ENCODE measurements at places on chromosomes 7 and 10. TPM values are rescaled to one million over a fixed set of nuclear protein-coding genes. Genes with fewer than 3 reads are reported as not detected.

- no peak for DNase-seq
Observed at GRCh38 chr10:34437906-34438305, 377.2 kb downstream of the PARD3 start.

Gene ANKRD61
- total RNA-seq = not detected

DNA sequence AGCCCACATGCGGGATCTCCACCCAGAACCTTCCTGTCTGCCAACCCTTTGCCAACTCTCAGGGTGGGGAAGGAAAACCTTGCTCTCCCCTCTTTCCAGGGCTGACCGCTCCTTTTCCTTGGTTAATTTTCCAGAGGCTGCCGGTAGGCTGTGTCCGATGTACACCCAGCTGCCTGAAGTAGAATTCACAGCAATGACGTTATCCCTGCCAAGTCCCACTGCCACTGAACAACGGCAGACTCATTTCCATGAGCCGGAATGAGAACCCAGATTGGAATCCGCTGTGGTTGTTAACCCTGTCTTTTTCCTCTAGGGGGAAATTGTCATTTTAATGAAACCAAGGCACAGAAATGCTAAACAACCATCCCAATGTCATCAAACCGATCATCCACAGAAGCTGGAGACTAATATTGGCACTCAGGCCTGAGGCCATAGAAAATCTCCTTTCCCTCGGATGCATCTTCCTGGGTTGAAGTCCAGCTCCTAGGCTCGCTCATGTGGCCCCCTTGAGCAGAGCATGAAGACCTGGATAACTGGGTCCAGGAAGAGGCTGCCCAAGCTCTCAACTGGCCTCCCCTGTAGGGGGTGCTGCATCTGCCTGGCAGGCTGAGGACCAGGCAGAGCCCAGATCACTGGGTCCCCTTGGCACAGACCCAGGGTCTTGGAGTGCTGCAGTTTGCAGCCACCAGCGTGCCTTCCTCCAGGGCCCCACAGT is 30.4 kb downstream of the KLRG2 start:
- DNase-seq = no peak

DNA sequence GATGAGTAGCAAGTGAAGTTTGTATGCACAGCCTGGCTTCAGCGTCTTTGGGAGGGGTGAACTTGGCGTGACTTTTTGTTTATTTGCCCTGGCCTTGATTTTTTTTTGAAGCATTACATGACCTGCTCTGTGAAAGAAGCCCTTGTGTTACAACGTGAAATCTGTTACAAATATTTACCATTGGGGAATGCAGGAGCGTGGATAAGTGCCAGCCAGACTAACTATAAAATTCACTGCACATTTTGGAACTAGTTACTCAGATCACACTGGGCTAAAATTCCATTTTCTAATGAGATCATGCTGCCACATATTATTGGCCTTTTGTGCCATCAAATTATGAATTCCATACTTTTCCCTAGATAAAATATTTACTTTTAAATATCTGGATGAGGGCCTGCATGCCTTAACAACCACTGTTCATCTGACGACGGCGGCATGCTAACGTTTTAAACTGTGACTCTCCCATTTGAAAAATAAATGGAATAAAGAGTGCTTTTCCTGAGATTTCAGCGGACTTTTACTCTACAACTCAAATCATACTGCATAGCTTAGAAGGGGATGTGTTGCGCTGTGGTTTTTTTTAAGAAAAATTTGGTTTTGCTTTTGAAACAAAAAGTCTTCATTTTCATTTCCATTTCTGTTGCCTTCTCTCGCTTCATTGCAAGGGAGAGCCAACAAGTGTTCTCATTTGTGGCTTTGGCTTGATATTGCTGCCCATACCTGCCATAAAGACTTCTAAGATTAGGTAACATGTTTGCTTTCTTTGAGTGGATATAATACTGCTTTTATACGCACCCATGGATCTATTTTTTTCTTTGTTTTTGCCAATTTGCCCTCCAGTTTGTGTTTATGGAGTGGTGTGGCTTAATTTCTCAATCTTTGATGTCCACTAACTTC is 352.2 kb downstream of the TFEC start:
- no peak for DNase-seq

GRCh38 chr7:31098642-31099360 is 46.7 kb downstream of the ADCYAP1R1 start:
- DNase-seq = no peak

Gene MAGI2
- 10.6 TPM for total RNA-seq

Gene NPFFR1
- 0.03 TPM for total RNA-seq

Gene OGDHL
- total RNA-seq = 5.3 TPM

GRCh38 chr7:131529617-131530016 is 26.8 kb downstream of the PODXL start:
- no peak for DNase-seq

DNA sequence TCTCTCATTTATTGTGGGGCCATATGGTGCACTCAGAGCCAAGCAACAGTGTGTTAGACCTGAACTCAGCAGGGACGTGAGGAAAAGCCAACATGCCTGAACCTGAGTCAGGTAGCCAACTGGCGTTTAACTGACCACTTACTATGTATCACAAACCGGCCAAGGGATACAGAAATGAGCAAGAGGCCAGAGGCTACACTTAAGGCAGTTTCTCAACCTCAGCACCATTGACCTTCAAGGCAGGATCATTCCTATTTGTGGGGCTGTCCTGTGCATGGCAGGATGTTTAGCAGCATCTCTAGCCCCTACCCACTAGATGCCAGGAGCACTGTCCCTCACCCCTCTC is 103.5 kb upstream of the NANOS1 start:
- DNase-seq = no peak

DNA sequence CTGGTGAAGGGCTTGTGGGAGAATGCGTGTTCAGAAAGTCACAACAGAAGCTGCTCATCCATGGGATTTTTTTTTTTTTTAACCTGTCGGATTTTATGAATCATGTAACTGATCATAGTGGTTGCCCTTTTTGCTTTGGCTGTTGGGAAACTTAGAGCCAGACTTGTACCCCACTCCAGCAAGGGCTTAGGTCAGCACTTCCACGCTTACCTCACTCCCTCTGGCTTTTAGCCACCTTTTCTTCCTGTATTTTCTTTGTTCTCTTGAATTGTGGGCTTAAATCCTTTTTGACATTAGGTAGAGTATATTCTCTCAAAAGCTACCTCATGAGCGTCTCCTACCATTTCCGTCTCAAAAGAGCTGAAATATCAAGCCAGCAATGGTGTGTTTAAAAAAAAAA is 113.6 kb upstream of the BTBD16 start:
- no peak for DNase-seq

- DNase-seq = no peak
Observed at GRCh38 chr10:55320187-55320700, 519.2 kb upstream of the PCDH15 start.

Gene IGFBP3
- 67.4 TPM for total RNA-seq

GRCh38 chr10:50927522-50928189 is 42.2 kb upstream of the A1CF start:
- no peak for DNase-seq

GRCh38 chr7:45391618-45392451 is 182.3 kb upstream of the ADCY1 start:
- DNase-seq = no peak

DNA sequence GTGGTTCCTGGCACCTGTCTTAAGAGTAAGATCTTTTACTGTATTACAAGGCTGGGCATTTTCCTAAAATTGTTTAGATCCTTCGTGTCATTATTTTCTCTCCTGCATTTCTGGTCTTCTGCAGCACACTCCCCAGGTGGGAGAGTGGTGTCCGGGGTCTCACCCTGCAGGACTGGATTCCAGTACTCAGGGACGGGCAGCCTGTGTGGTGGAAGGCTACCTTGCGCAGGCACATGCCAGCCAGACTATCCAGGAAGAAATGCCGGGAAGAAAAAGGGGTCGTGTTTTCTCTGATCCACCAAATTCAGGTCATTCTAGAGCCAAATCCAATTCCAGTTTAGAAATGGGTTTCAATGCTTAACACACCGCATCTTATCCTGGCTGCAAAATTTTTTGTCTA is 27.7 kb downstream of the CNPY1 start:
- no peak for DNase-seq

DNA sequence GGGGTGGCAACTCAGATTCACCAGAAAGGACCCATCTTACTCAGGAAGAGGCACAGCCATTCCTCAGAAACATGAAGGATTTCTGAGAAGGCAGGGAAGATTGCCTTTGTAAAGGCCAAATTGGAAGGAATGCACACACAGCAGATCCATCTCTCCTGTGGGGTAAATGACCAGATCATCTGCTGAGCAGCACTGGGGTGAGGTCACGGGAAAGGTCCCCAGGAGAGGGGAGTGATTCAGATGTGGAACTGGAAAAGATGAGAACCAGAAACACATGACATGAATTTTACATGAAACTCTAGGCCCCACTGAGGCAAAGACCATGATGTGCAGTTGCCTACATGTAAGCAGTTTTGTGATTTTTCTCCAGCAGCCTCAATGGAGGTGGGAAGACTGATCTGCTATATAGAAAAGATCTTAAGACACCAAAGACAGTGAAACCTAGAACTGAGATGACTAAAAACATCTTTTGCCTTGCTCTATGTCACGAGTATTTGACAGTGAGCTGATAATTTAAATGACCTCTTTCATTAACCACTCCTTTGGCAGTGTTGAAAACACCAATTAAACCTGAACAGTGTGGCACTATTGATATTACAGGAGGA is 91.6 kb downstream of the AMPH start:
- DNase-seq = no peak

DNA sequence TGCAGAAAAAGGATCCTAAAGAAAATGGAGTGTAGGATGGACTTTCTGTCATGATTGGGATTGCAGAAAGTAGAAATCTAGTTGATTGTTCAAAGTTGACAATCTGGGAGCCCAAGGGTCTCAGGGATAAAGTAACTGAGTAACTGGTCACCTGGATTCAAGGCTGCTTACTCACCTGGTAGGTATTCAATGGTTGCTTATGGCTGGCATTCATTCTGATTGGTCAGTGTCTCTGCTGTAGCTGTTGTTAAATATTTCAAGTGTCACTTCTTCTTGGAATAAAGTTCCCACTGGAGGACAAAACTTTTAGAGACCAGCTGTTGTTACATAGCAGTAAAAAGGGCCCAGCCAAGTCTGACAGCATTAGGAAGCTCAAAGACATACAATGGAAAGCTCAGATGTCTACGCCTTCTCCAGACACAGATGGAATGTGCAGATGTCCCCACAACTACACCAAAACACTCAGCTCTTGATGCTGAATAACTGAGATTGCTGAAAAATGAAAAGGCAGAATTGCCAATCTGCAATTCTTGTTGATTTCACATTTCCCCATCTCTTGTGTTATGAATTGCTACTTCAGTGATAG is 106.9 kb downstream of the ZNF467 start:
- no peak for DNase-seq

Gene CPVL
- 22.6 TPM for total RNA-seq

DNA sequence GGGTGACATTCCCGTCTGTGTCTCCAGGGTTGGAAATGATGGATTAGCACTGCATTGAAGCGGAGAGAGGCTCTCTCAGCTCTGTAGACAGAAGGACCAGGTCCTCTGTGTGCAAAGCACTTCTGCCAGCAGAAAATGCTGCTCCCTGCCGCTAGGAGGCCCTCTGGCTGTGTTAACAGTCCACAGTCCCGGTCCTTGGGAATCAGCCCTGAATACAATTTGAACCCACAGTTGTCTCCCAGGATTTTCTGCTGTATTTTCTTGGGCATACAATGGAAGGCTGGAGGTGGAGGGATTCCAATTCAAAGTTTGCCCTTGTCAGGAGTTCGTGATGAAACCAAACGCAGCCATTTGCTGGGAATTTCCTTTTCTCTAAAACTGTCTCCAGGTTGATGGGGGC is 205.2 kb downstream of the GLRX3 start:
- no peak for DNase-seq

- no peak for DNase-seq
Observed at GRCh38 chr10:87664276-87664701, 4.6 kb downstream of the PAPSS2 start.

- DNase-seq = no peak
Observed at GRCh38 chr10:86242761-86243160, 123.8 kb downstream of the GRID1 start.

DNA sequence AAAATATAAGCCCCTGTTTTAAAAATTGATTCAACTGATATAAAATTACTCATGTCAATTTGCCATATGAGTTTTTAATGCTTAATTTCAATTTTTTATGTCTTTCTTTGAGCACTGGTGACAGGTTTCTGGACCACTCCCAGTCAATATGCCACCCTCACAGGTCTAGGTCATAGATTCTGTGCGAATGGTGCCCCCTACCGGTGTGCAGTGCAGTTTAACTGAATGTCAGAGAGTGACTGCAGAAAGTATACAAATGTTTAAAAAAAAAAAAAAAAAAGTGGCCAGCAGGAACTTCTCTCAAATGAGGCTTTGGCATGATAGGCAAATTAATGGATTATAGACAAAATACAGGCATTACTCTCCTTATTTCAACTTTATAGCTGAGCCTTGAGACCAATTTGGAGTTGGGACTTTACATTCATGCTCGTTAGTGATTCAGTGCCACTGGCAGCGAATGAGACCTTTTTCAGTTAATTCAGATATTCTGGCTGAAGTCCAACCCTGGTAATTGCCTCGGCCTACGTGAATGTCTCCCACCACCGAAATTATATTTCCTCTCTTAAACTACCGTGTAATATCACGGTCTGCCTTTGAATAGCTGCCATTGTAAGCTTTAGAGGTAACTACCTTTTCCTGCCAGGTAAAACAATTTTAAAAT is 427.6 kb downstream of the PHTF2 start:
- DNase-seq = no peak

Gene PAOX
- 9.4 TPM for total RNA-seq

- no peak for DNase-seq
Observed at GRCh38 chr7:66741710-66742049, 1.1 kb downstream of the RABGEF1 start.

Gene PPP1R17
- not detected for total RNA-seq

Data from mucosa of gallbladder (tissue), 1 donor.